Esophagus squamous epithelium (tissue), 5 donors: ENCODE measurements at places on chromosomes 4 and X. TPM values are rescaled to one million over a fixed set of nuclear protein-coding genes. Genes with fewer than 3 reads are reported as not detected.

AKAP14 gene
- not detected for total RNA-seq

- no peaks in the 10 kb centered on the region for H3K27me3 ChIP-seq
- H3K27ac ChIP-seq, result no peak overlapping the region
- no peak for DNase-seq
These were observed 100.3 kb upstream of the NDST4 start for GRCh38 chr4:115213716-115214115.

GRCh38 chrX:11953615-11954014 is 184.7 kb upstream of the FRMPD4 start:
- no peak overlapping the region for H3K27ac ChIP-seq
- no peaks in the 10 kb centered on the region for H3K27me3 ChIP-seq
- no peaks in the 10 kb centered on the region for H3K4me1 ChIP-seq
- no peak for DNase-seq
- no peaks in the 10 kb centered on the region for H3K36me3 ChIP-seq
- H3K4me3 ChIP-seq, result no peak overlapping the region

DNA sequence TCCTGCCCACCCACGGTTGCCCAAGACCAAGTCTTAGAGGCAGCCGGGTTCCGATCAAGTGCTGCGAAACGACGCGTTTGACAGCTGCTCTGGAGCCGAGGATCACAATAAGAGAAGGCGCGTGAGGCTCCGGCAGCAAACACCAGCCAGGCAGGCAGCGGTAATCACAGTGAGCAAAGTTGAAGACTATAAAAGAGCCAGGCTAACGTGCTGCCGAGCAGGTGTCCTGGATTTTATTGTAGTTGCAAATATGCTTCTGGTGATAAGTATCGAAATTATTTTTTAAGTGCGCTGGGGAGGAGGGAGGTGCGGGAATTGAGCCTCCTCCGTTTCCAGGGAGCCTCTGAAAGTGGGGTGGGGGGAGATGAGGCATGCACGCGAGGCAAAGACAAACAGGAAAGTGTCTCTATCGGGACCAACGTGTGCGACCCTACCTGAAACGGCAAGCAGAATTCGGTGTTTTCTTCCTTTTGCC is 590 bp downstream of the GABRA2 start:
- peaks cover 3% of the 10 kb centered on the region for H3K4me1 ChIP-seq
- H3K36me3 ChIP-seq, result no peaks in the 10 kb centered on the region
- no peak for DNase-seq
- no peak overlapping the region for H3K27ac ChIP-seq

GRCh38 chrX:71256051-71256450 is 2.1 kb upstream of the ZMYM3 start:
- peak overlapping the region; percentile 82 for H3K27ac ChIP-seq
- DNase-seq, result no peak
- H3K36me3 ChIP-seq, result no peaks in the 10 kb centered on the region
- H3K4me1 ChIP-seq, result peaks cover 29% of the 10 kb centered on the region
- H3K27me3 ChIP-seq, result no peaks in the 10 kb centered on the region
- H3K4me3 ChIP-seq, result no peak overlapping the region

C4orf50 gene
- 0.04 TPM for total RNA-seq
